Fibroblast of villous mesenchyme (primary cell): ENCODE measurements at places on chromosomes 4 and X. TPM values are rescaled to one million over a fixed set of nuclear protein-coding genes. Genes with fewer than 3 reads are reported as not detected.
A peak's percentile ranks its signal among the peaks of the same experiment; 100 is the strongest.

Gene MUC7
- total RNA-seq: not detected in 2 replicates

Gene PCDH11X
- total RNA-seq: under 0.01 TPM in 1 of 2 replicates, not detected in the other

Gene PSAPL1
- not detected in 2 replicates for total RNA-seq

Gene SHOX
- total RNA-seq: not detected in 2 replicates

Gene CDX4
- not detected in 2 replicates for total RNA-seq

Gene PHEX
- 0.43 and 0.97 TPM in 2 replicates for total RNA-seq

GRCh38 chrX:63934791-63935190 is 149.8 kb upstream of the ARHGEF9 start:
- DNase-seq: no peak

GRCh38 chr4:16745009-16745635 is 153.3 kb downstream of the LDB2 start:
- peak; percentile 58 for DNase-seq

GRCh38 chrX:4243759-4244158 is 530.3 kb upstream of the PRKX start:
- DNase-seq: no peak

- no peak for DNase-seq
These were observed 386.5 kb downstream of the GPAT3 start for GRCh38 chr4:83922402-83922801.

GRCh38 chr4:10730590-10730989 is 46.0 kb upstream of the CLNK start:
- no peak for DNase-seq

- no peak for DNase-seq
These were observed 33.0 kb downstream of the FREM3 start for GRCh38 chr4:143667461-143667860.

- peak; percentile 24 for DNase-seq
These were observed 118.7 kb upstream of the AP1S2 start for GRCh38 chrX:15973299-15973698.

DNA sequence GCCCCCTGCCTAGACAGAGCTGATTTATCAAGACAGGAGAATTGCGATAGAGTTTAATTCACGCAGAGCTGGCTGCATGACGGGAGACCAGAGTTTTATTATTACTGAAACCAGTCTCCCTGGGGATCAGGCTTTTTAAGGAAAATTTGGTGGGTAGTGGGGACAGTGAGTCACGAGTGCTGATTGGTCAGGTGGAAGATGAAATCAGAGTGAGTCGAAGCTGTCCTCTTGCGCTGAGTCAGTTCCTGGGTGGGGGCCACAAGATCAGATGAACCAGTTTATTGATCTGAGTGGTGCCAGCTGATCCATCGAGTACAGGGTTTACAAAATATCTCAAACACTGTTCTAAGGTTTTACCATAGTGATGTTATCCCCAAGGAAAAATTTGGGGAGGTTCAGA is 36.6 kb downstream of the MYOZ2 start:
- no peak for DNase-seq

- no peak for DNase-seq
These were observed 5.8 kb downstream of the ATG4A start for GRCh38 chrX:108097380-108097779.
